Muscle of leg (tissue), 16 donors: ENCODE measurements at places on chromosomes 7 and 10. TPM values are rescaled to one million over a fixed set of nuclear protein-coding genes. Genes with fewer than 3 reads are reported as not detected.
A peak's percentile ranks its signal among the peaks of the same experiment; 100 is the strongest.

DNA sequence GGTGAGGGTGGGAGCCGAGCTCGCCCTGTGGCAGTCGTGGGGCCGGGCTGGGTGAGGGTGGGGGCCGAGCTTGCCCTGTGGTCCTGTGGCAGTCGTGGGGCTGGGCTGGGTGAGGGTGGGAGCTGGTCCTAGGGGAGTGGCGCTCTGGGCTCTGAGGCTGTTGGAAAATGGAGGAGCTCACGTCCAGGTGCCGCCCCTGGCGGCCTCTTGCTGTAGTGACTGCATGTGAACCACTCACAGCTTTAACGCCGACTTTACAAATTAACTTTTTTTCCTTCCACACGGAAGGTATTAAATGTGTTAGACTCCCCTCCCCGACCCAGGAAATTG, 312.6 kb downstream of the WDR37 start:
- no peaks in the 10 kb centered on the region for H3K36me3 ChIP-seq
- no peaks in the 10 kb centered on the region for H3K4me1 ChIP-seq
- no peak overlapping the region for H3K27ac ChIP-seq
- H3K27me3 ChIP-seq: peaks cover 3% of the 10 kb centered on the region
- H3K4me3 ChIP-seq: no peak overlapping the region

DNA sequence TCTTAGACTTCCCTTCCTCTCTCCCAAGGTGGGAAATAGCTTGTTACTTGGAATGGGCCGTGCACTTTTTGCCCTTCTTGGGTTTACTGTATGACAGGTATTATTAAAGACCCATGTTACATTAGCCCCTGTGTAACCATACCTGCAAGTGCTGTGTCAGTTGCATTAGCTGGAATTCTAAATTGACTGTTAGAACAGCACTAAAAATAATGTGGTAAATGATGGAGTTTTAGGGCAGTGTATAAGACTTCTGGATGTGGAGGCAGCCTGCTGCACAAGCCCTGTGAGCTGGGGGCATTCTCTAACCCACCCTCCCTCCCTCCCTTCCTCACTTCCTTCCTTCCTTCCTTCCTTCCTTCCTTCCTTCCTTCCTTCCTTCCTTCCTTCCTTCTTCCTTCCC, 52.7 kb downstream of the GALNT17 start:
- H3K36me3 ChIP-seq: no peaks in the 10 kb centered on the region
- H3K4me3 ChIP-seq: no peak overlapping the region
- H3K4me1 ChIP-seq: peaks cover 8% of the 10 kb centered on the region
- no peak for DNase-seq

PDZD7 gene
- 1.2 TPM for total RNA-seq

DNA sequence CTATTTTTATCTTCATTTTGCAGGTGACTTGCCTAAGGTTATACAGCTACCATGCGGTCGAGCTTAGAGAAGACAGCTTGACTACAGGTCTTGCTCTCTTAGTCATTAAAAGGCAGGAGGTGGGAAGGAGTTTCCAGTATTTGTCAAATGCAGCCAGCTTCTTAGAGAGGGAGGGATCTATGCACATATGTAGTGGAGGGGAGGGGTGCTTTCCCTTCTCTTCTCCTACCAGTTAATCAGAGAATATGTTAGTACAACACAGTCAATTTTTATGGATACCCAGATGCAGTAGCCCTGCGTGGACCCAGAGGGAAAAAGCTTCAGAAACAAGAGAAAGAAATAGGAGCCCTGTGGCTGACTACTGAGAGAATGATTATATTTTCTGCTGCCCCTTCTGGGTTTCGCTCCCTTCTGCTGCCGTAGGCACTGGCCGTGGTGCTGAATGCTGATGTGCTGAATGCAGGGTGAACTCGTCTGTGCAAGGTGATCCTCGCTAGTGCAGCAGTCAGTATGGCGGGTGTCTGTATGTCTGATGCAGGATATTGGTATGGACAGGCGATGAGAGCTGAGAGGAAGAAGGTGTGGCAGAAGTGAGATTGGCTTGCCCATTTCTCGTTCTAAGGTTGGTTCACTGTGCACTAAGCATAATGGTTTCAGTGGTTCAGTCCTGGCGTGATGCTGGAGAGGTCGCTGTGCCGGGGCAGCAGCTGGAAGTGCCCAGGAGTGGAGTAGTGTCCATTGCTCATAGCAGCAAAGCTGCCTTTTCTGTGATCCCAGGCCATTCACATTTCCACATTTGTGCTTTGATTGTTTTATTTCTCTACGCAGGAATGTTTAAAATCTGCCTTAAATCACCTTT, 189.2 kb upstream of the PODXL start:
- DNase-seq: peak; percentile 56
- H3K27ac ChIP-seq: no peak overlapping the region
- no peaks in the 10 kb centered on the region for H3K36me3 ChIP-seq
- no peak overlapping the region for H3K4me3 ChIP-seq
- peaks cover 2% of the 10 kb centered on the region for H3K27me3 ChIP-seq

GRCh38 chr10:22717728-22718127, 3.4 kb upstream of the PIP4K2A start:
- H3K27ac ChIP-seq: no peak overlapping the region
- DNase-seq: no peak
- H3K4me3 ChIP-seq: no peak overlapping the region
- peaks cover 7% of the 10 kb centered on the region for H3K4me1 ChIP-seq
- no peaks in the 10 kb centered on the region for H3K36me3 ChIP-seq

GRCh38 chr10:108639010-108639409, 1284.3 kb downstream of the XPNPEP1 start:
- no peak overlapping the region for H3K4me3 ChIP-seq
- no peaks in the 10 kb centered on the region for H3K4me1 ChIP-seq
- H3K27ac ChIP-seq: no peak overlapping the region

PNLIPRP1 gene
- not detected for total RNA-seq
